ENCODE measurements at places on chromosomes 3 and 15. TPM values are rescaled to one million over a fixed set of nuclear protein-coding genes. Genes with fewer than 3 reads are reported as not detected.
A peak's percentile ranks its signal among the peaks of the same experiment; 100 is the strongest.

DNA sequence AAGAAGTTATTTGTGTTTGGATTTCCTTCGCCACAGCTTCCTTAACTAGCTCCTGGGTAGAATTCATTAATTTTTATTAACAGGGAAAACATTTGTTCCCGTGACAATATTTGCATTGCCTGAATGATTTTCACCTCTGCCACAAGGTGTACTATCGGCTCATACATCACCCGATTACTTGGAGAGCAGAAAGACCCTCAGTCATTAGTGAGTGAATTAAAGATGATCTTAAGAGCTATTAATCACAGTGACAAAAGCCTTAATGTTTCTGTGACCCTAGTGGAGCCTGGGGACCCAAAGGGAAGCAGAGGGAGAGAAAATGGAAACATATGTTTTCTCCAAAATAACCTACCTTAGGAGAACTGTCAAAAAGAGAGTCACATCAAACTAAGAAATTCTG, 228.3 kb downstream of the MECOM start:
- H3K4me3 ChIP-seq, result no peak overlapping the region
- H3K36me3 ChIP-seq, result no peaks in the 10 kb centered on the region
- no peak overlapping the region for H3K27ac ChIP-seq
- DNase-seq, result no peak
- H3K27me3 ChIP-seq, result no peaks in the 10 kb centered on the region

DNA sequence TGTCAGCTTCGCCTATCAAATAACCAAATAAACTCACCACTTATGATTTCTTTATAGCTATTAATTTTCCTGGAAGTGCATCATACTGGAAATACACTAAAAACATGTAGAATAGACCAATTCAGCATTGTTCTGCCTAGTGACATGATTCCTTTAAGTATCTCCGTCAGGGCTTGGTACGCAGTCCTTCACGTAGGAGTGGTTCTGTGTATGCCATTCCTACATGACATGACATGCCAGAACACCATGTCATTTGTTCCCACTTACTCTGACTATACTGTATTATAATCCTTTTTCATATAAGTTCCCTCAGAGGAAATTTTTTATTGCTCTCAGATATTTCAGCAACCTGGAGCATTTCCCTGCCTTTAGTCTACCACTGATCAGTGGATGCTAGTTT, 230.7 kb upstream of the EPHA3 start:
- no peak overlapping the region for H3K4me3 ChIP-seq
- H3K27ac ChIP-seq, result no peak overlapping the region
- no peaks in the 10 kb centered on the region for H3K4me1 ChIP-seq
- H3K27me3 ChIP-seq, result no peaks in the 10 kb centered on the region

DNA sequence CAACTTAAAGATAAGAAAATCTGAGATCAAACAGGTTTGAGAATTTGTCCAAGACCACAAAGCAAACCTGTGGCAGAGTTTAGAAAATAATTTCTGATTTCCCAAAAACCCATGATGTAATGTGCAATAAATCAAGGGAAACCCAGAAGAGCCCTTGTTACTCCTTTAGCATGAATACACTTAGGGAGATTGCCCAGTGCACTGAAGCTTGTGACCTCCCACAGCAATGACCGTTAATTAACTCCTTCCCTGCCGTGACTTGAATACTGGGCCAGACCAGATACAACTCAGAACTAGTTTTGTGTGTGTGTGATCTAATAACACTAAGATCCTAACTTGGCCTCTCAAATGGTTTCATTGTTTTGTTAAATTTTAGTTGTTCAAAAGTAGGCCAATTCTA, 2.5 kb downstream of the PRKAR2A start:
- no peak overlapping the region for H3K27ac ChIP-seq
- no peaks in the 10 kb centered on the region for H3K27me3 ChIP-seq
- H3K4me3 ChIP-seq, result no peak overlapping the region
- no peak for DNase-seq
- H3K36me3 ChIP-seq, result no peaks in the 10 kb centered on the region

- H3K27me3 ChIP-seq, result no peaks in the 10 kb centered on the region
- no peaks in the 10 kb centered on the region for H3K4me1 ChIP-seq
- H3K27ac ChIP-seq, result no peak overlapping the region
- no peak overlapping the region for H3K4me3 ChIP-seq
- no peak for DNase-seq
Observed at GRCh38 chr3:154684440-154684839, 254.4 kb upstream of the GPR149 start.

- H3K27ac ChIP-seq, result no peak overlapping the region
- H3K4me1 ChIP-seq, result peaks cover 20% of the 10 kb centered on the region
- DNase-seq, result no peak
- H3K4me3 ChIP-seq, result no peak overlapping the region
- no peaks in the 10 kb centered on the region for H3K27me3 ChIP-seq
Observed at GRCh38 chr15:68203486-68203885, 1.6 kb downstream of the CALML4 start.

DNA sequence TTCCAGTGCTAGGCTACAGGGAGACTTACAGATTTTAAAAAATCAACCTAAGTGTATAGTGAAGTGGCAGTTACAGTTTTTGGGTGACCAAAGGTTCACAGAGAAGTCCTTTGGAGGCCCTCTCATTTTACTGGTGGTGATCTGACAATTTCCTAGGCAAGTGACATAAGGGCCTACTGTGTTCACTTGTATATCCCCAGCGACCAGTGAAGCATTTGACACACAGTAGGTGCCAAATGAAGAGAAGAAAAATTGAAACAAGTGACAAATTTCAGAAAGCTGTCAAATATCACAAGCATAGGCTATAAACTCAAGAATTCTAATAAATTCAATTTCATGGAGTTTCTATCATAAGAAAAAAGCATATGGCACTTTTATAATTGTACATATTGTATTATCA, 89.5 kb downstream of the RPL22L1 start:
- H3K36me3 ChIP-seq, result no peaks in the 10 kb centered on the region
- H3K27ac ChIP-seq, result no peak overlapping the region
- H3K4me1 ChIP-seq, result no peaks in the 10 kb centered on the region
- H3K4me3 ChIP-seq, result no peak overlapping the region

ISLR2 gene
- 0.05 TPM for total RNA-seq

ARGFX gene
- not detected for total RNA-seq

MST1 gene
- 15.4 TPM for total RNA-seq

DNA sequence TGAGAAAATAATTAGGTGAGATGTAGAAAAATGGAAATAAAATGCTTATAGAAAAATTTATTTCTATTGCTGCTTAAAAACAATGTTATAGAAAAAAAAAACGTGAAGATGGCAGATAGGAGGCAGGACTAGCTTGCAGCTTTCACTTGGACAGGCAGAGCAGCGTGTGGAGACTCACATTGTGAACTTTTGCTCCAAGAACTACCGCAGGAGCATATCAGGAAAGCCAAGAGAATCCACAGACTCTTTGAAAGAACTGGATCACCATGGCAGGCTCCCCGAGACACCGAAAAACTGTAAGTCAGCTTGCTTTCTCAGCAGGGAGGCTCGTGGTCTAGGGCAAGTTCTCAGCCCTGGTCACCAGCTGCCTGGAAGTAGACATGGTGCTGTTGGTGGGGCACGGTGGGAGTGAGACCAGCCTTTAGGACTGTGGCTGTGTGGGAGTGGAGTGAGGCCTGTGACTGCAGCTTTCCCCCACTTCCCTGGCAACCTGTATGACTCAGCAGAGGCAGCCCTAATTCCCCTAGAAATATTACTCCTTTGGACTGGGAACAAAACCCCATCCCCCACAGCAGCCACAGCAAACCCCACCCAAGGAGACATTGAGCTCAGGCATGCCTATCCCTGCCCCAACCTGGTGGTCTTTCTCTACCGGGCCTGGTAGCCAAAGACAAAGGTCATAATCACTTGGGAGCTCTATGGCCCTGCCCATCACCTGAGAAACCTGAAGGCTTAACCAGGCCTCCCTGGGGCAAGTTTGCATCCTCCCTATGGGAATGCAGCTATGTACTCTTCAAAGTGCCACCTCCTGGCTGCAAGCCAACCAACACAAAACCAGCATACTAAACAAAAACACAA, 22.8 kb downstream of the STRIT1 start:
- no peaks in the 10 kb centered on the region for H3K36me3 ChIP-seq
- peaks cover 18% of the 10 kb centered on the region for H3K4me1 ChIP-seq
- no peak for DNase-seq
- no peak overlapping the region for H3K4me3 ChIP-seq
- no peaks in the 10 kb centered on the region for H3K27me3 ChIP-seq
- H3K27ac ChIP-seq, result peak overlapping the region; percentile 36

DNA sequence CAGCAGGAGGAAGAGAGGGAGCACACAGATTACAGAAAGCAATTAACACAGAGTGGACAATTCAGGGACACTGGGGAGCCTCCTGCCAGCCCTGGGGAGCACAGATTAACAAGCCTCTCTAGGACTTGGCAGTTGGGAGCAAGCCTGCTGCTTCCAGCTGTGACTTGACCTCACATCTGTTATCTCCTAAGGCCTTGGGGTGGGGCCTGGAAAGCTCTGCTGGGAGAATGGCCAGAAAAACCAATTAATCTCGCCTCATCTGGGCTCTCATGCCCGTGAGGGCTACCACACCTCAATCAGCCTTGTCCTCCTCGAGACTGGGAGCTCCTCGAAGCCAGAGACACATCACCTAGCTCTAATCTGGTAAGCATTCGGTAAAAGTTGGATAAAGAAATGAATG, 39.1 kb downstream of the SEMA5B start:
- DNase-seq, result no peak
- H3K4me1 ChIP-seq, result no peaks in the 10 kb centered on the region
- H3K4me3 ChIP-seq, result no peak overlapping the region
- H3K27me3 ChIP-seq, result peaks cover 68% of the 10 kb centered on the region

DNA sequence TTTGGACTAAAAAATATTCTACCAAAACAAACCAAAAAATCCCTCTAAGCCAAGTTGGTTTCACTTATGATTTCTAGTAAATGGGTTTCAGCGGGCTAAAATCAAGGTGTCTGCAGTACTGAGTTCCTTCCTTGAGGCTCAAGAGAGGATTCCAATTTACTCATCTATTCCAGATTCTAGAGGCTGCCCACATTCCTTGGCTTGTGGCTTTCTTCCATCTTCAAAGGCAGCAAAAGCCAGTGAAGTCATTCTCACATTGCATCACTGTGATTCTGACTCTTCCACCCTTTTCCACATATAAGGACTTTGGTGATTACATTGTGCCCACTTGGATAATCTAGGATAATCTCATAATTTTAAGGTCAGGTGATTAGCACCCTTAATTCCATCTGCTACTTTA, 48.1 kb downstream of the DPPA2 start:
- H3K27me3 ChIP-seq, result no peaks in the 10 kb centered on the region
- H3K27ac ChIP-seq, result no peak overlapping the region
- H3K4me1 ChIP-seq, result no peaks in the 10 kb centered on the region
- H3K4me3 ChIP-seq, result no peak overlapping the region
- DNase-seq, result peak; percentile 13
- no peaks in the 10 kb centered on the region for H3K36me3 ChIP-seq

C15orf62 gene
- total RNA-seq, result 0.10 TPM

GRCh38 chr15:88512601-88513000, 33.9 kb downstream of the DET1 start:
- H3K27ac ChIP-seq, result no peak overlapping the region
- H3K27me3 ChIP-seq, result no peaks in the 10 kb centered on the region
- H3K36me3 ChIP-seq, result no peaks in the 10 kb centered on the region
- no peaks in the 10 kb centered on the region for H3K4me1 ChIP-seq
- DNase-seq, result no peak

- H3K4me3 ChIP-seq, result no peak overlapping the region
- no peaks in the 10 kb centered on the region for H3K36me3 ChIP-seq
- no peaks in the 10 kb centered on the region for H3K27me3 ChIP-seq
Observed at GRCh38 chr3:149603126-149604074, 54.4 kb downstream of the WWTR1 start.

GRCh38 chr3:100893108-100893507, 100.1 kb downstream of the ABI3BP start:
- no peaks in the 10 kb centered on the region for H3K4me1 ChIP-seq
- no peak overlapping the region for H3K4me3 ChIP-seq
- DNase-seq, result no peak
- H3K36me3 ChIP-seq, result no peaks in the 10 kb centered on the region
- H3K27me3 ChIP-seq, result no peaks in the 10 kb centered on the region

Data from HCT116 (cell line).